ENCODE measurements at places on chromosomes 2 and 18. TPM values are rescaled to one million over a fixed set of nuclear protein-coding genes. Genes with fewer than 3 reads are reported as not detected.

The CEP76 gene
- 8.4 TPM for total RNA-seq

The MYCN gene
- 7.3 TPM for total RNA-seq

The TANC1 gene
- total RNA-seq, result 38.1 TPM

The INHBB gene
- total RNA-seq, result 1.0 TPM

The PROM2 gene
- under 0.01 TPM for total RNA-seq

The KCNIP3 gene
- 2.1 TPM for total RNA-seq

The SNORC gene
- total RNA-seq, result under 0.01 TPM

The MBD1 gene
- total RNA-seq, result 29.2 TPM

The APCDD1 gene
- 2.6 TPM for total RNA-seq

The AQP4 gene
- 4.2 TPM for total RNA-seq

The VPS4B gene
- 28.2 TPM for total RNA-seq

The TFPI gene
- total RNA-seq, result 47.0 TPM

The PIEZO2 gene
- 41.2 TPM for total RNA-seq

The EFEMP1 gene
- 18.3 TPM for total RNA-seq

The MAL gene
- total RNA-seq, result 4.2 TPM

The FBLN7 gene
- 9.9 TPM for total RNA-seq

The XDH gene
- total RNA-seq, result not detected

Data from skeletal muscle tissue (tissue), 5 donors.